Activated T-helper 1 cell treated with Interleukin-2 at 50 U/mL for 16 hours (primary cell): ENCODE measurements at places on chromosomes 7 and 10.

- DNase-seq: no peak
Observed at GRCh38 chr10:85600026-85600743, 766.4 kb downstream of the GRID1 start.

GRCh38 chr7:45888185-45888992 is at the start of gene IGFBP1:
IGFBP1 (plus strand) TSS chr7:45888488; CDS start chr7:45888653, 165 bp downstream.
- DNase-seq: no peak

- no peak for DNase-seq
Observed at GRCh38 chr7:82050792-82051191, 280.9 kb upstream of the HGF start.

- DNase-seq: no peak
Observed at GRCh38 chr7:78037603-78038002, 239.0 kb downstream of the PHTF2 start.
